ENCODE measurements at places on chromosomes 11 and 22.

DNA sequence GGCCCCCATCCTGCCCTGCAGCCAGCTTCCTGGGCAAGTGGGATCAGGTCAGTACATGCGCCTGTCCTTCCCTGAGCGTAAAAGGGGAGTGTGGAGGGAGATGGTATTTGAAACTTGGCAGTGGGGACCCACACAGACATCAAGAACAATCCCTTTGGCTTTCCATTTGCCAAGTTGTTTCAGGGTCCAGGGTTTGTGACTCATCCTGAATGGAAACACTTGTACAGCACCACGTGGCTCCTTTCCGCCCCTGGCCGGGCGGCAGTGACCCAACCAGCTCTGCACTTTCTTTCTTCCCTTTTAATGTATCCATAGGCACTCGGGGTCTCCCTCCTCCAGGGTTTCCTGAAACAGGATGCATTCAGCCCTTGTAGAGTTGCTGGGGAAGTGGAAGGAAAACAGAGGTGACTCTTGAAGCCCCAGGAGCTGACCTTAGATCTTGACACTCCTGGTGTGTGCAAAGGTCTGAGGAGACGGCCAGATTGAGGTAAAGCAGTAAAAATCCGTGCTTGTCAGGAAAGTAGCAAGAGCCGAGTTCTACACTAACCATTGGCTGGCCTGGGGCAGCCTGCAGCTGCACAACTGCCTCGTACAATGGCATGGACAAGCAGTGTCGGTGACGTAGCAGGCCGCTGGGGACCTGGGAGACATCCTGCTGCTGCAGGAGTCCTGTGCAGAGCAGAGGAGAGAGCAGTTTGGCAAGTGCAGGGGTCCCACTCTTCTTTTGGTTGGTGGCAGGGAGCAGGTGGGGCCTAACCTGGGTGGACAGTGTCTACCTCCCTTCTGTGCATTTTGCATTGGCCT, 189.8 kb downstream of the SNX19 start:
- no peak for DNase-seq

GRCh38 chr11:33779849-33780528, 5.7 kb upstream of the FBXO3 start:
- DNase-seq: no peak

DNA sequence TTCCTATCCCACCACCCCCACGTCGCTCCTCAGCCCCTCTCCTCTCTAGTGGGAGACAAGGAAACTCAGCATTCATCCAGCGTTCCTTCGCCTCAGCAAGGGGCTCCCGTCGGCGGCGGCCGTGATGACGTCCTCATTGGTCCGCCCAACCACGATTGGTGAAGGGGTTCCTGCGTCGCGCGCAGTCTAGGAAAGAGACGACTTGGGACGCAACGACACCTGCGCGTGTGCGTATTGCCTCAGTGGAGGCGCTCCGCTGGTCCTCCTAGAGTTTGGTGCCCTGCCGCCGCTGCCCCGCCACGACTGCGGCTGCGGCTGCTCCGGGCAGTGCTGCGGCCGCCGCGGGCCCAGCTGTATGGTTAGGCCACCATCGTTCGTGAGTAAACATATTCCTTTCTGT, 56.6 kb downstream of the CCDC81 start:
- no peak for DNase-seq

- no peak for DNase-seq
Observed at GRCh38 chr11:121958971-121959325, 157.1 kb downstream of the BLID start.

DNA sequence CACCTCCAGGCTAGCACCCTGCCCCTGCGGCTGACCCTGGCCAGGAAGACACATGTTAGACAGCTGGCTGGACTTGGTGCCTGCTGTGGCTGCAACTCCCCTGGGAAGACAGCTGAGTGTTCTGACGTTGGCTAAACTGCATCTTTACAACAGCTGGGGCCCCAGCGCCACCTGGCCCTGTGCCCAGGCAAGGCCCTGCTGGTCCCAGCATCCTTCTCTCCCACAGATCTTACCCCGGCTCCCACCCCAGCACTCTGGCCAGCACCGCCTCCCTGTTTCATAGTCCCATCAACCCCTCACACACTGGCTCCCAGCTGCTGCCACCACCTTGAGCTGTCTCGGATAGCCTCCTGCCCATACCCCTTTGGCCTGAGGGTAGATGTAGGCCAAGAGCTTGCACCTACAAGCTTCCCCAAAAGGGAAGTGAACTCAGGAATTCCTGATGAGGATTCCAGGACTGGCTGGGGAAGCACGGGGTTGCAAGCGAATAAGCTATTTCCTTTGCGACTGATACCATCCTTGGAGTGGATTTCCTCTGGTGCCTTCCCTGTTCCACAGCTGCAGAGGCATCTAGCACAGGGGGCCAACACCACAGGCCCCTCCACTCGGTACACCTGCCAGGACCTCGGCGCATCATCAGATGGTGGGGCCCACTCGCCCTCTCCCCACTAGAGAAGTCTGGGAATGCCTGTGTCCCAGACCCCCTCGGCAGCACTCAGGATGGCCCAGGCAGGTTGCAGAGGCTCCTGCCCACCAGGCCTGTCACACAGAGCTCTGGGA, 28.5 kb downstream of the RSPH14 start:
- DNase-seq: no peak

- DNase-seq: no peak
Observed at GRCh38 chr11:117572129-117572528, 224.9 kb downstream of the DSCAML1 start.

GRCh38 chr11:64305691-64306562, 603 bp downstream of the ESRRA start:
- DNase-seq: peak; percentile 77

GRCh38 chr22:17953147-17953546, 71.2 kb downstream of the MICAL3 start:
- no peak for DNase-seq

GRCh38 chr11:72685560-72686480, 11.6 kb upstream of the PDE2A start:
- DNase-seq: no peak

- peak; percentile 83 for DNase-seq
Observed at GRCh38 chr11:33893711-33894397, 2.0 kb upstream of the LMO2 start.

GRCh38 chr11:25317216-25317615, 820.4 kb downstream of the LUZP2 start:
- no peak for DNase-seq

DNA sequence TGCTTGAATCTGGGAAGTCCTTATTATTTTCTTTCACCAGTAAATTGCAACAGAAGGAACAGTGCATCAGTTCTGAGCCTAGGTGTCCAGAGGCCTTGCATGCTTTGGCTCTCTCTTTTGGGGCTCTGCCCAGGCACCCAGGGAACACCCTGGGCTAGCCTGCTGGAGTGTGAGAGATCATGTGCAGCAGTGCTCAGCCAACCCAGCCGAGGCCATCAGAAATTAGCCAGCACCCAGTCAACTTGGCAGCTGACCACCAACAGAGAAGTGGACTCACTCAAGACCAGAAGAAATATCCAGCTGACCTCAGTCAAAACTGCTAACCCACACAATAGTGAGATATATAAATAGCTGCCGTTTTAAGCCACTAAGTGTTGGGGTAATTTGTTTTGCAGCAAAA, 11.2 kb upstream of the P4HA3 start:
- no peak for DNase-seq

GRCh38 chr11:3610846-3611245, 30.9 kb downstream of the ART5 start:
- DNase-seq: no peak

DNA sequence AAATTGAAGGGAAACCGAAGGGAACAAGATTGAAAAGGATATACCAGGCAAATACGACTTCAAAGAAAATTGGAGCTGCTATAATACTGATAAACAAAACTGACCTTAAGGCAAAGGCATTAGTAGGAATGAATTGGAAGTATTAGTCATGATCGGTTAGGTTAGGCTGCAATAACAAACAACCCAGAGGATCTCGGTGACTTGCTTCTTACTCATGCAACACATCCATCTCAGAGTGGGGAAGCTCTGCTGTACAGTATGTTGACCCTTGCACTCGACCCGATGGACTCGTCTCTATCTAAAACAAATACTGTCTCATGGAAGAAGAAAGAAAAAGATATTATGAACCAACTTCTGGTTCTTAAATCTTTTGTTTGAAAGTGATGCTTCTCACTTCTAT, 42.3 kb downstream of the SPATA19 start:
- no peak for DNase-seq

GRCh38 chr11:2305788-2306451, 4.1 kb downstream of the TSPAN32 start:
- DNase-seq: no peak

GRCh38 chr22:49713003-49713402, 114.7 kb downstream of the BRD1 start:
- no peak for DNase-seq

DNA sequence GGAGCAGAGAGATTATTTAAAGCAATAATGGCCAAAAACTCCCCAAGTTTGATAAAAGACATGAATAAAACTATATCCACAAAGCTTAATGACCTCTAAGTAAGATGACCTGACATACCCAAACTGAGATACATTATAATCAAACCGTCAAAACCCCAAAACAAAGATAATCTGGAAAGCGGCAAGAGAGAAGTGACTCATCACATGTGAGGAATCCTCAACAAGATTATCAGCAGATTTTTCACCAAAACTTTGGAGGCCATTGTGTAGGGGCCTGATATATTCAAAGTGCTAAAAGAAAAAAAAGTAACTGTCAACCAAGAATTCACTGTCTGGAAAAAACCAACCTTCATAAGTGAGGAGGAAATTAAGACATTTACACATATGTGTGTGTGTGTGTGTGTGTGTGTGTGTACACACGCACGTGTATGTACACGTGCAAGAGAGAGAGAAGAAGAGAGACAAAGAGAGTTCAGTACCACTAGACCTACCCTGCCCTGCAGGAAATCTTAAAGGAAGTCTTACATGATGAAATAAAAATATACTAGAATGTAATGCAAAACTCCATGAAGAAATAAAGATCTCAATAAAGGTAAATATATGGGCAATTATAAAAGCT, 752.4 kb downstream of the NELL1 start:
- no peak for DNase-seq

GRCh38 chr22:28896611-28897010, 13.2 kb downstream of the ZNRF3 start:
- no peak for DNase-seq

- no peak for DNase-seq
Observed at GRCh38 chr11:44046182-44046581, 1.6 kb upstream of the ACCSL start.

GRCh38 chr11:77030834-77031414, 3.3 kb upstream of the B3GNT6 start:
- no peak for DNase-seq

- no peak for DNase-seq
Observed at GRCh38 chr11:125932301-125932700, 13.5 kb upstream of the VSIG10L2 start.

DNA sequence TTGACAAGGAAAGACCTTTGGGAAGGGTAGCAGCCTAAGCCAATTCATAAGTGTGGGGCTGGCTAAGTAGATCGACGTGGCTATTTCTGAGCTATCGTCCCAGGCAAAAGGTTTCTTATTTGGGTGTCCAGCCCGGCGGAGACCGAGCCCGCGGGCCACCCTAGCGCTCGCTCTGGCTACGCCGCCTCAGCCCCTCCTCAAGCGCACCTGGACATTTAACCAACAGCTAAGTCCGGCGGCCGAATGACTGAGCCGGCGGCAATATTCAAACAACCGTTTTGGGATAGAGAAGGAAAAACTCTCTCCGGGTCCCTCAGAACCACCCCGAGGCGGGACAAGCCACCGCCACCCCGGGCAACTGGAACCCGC, 457 bp downstream of the RNF141 start:
- no peak for DNase-seq

GRCh38 chr11:134584706-134585445, 172.8 kb upstream of the B3GAT1 start:
- DNase-seq: no peak

DNA sequence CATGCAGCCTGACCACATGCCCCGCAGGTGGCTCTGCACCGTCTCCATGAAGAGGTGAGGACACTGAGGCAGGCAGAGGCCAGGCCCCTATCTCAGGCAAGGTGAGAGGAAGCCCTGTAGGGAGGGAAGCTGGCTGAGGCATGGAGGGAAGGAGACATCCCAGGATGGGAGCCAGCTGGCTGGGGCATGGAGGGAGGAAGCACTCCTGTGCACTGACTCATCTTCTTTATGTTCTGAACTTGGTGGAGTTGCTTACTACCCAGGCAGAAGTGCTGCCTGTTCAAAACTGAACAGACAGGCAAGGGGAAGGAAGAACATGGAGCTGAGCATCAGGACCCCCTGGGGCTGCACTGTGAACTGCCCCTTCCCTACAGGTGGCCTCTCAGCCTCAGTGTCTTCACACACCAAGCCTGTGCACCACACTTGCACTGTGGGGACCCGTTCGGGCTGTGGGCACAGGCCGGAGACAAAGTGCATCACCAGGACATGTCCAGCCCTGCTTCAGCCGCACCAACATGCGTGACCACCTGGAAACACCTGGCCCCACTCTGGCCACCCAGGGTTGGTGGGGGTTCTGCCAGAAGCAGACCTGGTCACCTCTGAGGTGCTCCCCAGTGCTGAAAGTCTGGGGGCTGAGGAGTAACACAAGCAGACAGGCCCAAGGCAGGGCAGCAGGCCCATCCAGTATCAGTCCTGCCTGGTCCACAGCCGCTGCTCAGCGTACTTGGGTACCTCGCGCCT, 55.5 kb downstream of the DGCR2 start:
- no peak for DNase-seq

- DNase-seq: no peak
Observed at GRCh38 chr11:104093426-104094280, 57.2 kb downstream of the DDI1 start.
